Fibroblast of lung (primary cell): ENCODE measurements at places on chromosomes 6 and 20.

GRCh38 chr6:83182114-83182513 is 11.0 kb downstream of the PGM3 start:
- no peak for DNase-seq

GRCh38 chr20:38601216-38602184 is at the start of gene ARHGAP40:
Gene ARHGAP40, plus strand, starts transcription at chr20:38601809.
- no peak for DNase-seq

GRCh38 chr6:136866872-136867416 is 44.6 kb downstream of the PEX7 start:
- peak; percentile 60 for DNase-seq

GRCh38 chr6:43774776-43775534 is 4.9 kb downstream of the VEGFA start:
- DNase-seq, result peak; percentile 71

GRCh38 chr6:151095538-151096254 is 144.1 kb upstream of the AKAP12 start:
- no peak for DNase-seq

GRCh38 chr6:13662651-13663334 is 47.7 kb downstream of the NOL7 start:
- no peak for DNase-seq

- DNase-seq, result no peak
Observed at GRCh38 chr6:166228425-166228824, 60.8 kb upstream of the TBXT start.

- no peak for DNase-seq
Observed at GRCh38 chr6:24564081-24564480, 69.3 kb downstream of the ALDH5A1 start.

- DNase-seq, result no peak
Observed at GRCh38 chr6:157220485-157220884, 102.8 kb downstream of the TMEM242 start.

- no peak for DNase-seq
Observed at GRCh38 chr6:13461805-13462204, 25.6 kb downstream of the GFOD1 start.
